ENCODE measurements at places on chromosomes 1 and 21. TPM values are rescaled to one million over a fixed set of nuclear protein-coding genes. Genes with fewer than 3 reads are reported as not detected.

Gene CFHR4
- total RNA-seq, result not detected

Gene VHLL
- total RNA-seq, result not detected

DNA sequence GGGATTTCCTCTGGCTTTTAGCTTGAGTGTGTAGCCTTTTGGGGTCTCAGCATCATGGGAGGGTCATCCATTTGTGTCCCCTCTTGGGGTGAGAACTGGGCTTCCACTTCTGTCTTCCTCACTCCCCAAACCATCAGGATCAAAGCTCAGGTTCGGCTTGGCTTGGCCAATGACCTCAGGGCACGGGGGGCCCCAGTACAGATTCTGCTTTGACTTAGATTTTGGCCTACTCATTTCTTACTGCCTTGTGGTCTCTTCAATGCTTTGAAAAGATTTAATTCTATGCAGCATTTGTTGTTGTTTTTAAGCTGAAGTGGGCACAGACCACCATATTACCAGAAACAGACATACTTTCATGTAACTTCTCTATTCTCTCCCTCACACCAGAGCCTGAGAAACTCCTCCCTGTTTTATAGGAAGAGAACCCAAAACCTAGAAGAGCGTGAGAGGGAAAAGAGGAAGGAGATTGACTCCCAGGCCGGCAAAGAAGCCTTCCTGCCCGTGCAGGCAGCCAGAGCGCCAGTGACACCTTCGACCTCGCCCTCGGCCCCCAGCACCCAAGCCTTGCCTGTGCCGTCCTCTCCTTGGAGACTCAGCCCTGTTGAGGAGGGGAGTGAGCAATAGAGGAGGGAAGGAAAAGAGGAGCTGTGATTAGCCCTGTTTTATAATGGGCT lies 1.9 kb upstream of the S100A3 start:
- no peak for DNase-seq

DNA sequence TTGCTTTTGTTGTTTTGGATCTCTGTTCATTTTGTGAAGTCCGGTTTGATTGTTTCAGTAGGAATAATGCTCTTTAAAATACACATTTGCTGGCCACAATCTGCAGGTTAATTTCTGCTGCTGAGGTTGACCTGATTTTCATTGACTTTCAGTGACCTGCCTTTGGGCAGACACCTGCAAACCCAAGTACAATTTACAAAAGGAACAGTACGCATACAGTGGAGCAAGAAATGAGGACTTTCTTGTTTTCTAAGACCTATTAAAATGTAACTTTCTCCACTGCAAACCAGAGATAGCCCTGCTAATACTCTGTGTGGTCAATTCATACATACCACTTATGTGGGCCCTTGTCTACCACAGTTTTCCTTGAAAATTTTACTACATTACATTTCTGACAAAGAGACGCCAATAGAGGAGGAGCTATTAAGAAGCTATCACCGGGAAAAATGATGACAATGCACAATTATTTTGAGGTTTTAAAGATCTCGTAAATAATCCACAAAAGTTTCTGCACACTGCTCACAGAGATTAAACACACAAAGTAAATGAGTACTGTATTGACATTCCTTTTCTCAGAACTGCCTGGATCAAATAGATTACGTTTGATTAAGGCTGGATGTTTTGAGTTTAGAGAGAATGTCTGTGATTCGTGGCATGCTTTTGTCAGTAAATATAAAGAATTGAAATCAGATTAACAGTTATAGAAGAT lies 141.9 kb downstream of the SDCCAG8 start:
- DNase-seq, result no peak

DNA sequence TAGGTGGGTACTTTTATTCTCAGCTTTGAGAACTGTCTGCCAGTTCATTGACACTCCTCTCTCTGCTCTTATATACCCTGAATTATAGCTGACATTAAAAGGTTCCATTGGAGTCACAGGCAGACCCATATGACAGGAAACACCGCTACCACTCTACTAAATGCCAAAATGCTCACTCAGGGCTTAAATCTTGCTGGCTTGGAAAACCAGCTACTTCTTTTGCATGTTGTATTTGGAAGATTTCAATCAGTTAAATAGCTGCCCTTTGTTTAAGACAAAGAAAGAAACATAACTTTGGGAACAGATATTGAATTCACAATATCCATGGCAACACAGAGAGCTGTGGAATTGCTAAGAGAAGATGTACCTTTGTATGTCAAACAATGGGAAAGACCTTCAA lies 876.5 kb downstream of the USP25 start:
- no peak for DNase-seq

DNA sequence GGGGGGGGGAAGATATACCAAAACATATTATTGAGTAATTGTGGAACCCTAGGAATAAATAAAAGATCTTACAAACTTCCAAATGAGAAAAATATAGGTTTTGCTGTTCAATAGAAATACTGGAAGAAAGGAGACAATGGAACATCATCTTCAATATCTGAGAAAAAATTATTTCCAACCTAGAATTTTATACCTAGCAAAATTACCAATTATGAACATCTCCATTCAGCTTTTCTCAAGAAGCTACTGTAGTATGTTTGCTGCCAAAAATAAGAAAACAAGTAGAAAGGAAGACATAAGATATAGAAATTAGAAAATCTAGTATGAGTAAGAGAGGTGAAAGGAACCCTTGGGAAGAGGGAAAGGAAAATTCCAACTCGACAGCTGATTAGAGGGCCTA lies 84.0 kb downstream of the GPR52 start:
- no peak for DNase-seq

DNA sequence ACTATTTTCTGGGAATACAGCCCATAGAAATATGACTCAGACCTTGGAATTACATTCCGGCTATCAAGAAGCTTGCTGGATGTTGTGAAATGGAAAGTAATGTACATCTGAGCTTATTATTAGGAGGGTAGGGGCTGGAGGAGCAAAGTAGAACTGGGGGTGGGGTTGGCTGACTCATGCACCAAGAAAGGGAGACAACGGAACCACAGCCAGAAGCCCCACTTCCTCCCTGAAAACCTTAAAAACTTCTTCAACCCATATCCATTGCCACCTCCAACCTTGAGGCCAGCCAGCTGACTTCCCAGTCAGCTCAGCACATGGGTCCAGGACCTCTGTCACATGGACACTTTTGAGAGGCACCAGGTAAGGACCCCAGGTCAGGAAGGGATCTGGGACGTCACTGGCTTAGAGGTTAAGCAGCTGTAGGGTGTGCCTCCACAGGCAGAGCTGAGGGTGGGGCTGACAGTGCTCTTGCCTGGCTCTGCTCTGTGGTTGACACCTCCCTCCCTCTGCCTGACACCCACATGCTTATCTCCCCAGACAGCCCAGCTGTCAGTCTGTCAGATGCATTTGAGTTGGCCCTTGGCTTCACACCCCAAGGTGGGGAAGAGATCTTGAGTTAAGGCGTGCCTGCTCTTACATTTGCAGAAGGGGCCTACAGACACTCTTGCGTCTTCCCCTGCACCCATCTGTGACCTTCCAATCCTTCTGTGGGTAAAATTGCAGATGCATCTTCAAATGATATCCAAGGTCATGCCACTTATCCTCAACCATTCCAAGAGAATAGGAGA lies 5.7 kb upstream of the ZNF683 start:
- no peak for DNase-seq

Gene PDPN
- not detected for total RNA-seq

DNA sequence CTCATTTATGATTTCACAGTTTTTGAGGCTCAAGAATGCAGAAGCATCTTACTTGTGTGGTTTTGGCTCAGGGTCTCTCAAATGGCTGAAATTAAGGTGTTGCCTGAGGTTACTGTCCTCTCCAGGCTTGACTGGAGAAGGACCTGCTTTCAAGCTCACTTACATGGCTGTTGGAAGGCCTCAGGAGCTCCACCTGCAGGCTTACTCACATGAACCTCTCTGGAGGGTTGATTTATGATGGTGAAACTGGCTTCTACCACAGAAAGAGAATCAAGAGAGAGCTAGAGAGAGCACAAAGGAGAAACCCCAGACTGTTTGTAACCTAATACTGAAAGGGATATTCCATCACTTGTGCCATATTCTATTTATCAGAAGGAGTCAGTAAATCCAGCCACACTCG lies 6.2 kb upstream of the KCNK2 start:
- peak; percentile 1 for DNase-seq

DNA sequence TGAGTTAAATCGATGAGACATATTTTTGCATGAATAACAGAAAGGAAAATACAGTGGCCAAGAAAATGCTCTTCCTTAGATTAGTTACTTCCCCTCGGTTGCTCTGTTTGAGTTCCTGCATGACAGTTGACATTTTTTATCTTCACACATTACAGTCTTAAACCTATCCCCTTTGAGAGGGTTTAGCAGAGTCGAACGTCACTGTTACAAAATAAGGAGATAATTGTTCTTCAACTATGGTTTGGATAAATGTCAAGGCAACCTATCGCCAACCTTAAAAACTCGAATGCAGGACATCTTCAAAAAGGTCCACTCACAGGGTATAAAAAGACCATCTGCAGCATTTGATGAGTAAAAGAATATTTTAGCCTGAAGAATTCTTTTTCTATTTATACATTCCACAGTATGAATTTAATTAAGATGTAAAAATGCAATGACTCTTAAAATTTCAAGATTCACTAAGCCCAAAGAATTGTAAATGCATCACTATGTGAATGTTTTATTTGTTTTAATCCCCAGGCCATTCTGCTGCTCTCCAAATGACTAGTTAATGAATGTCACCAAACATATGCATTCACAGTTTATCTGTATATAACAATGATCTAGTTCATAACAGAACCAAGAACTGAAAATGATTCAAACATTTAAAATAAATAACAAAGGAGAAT lies 68.9 kb upstream of the COL11A1 start:
- no peak for DNase-seq

DNA sequence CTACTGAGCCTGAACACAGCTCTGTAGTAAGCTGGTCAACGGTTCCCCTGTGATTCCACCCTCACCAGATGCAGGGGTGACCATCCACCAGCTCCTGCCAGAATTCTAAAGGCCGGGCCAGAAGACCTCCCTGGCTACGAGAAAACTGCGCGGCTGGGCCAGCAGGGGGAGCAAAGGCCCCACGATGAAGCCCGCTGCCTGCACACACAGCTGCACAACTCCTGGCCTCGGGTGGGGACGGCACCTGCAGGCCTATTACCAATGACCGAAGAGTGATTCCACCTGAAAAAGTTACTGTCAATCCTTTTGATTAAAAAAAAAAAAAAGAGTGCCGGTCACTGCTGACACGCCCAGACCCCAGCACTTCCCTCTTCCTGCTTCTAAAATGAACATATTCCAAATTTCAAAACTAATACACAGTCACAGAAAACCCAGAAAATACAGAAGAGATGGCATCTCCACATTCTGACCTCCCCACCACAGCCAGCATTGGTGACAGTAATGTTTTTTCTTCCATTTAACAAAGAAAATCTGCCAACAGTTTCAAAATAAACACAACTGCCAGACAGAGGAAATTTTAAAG lies 49.8 kb upstream of the RIPK4 start:
- peak; percentile 82 for DNase-seq

- no peak for DNase-seq
Observed at GRCh38 chr1:216482620-216483019, 59.4 kb upstream of the USH2A start.

Gene S100A7A
- total RNA-seq, result not detected

DNA sequence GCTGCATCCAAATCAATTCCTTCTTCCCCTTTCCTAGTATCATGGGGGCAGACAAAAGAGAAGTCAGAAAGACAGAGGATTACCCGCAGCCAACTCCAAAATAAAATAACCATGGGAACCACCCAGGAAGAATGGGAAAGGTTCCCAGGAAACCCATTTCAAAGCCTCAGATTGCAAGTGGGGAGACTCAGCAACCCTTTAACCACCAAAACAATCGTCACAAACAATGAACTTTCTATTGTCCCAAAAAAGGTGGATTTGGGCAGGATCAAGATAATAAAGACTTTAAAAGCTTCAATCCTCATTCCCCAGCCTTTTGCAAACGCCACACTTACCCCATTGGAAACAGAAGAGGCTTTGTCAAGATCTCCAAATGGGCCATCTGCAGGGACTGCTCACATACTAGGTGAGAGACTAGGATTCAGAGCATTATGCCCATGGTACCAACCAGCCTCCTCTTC lies 5.1 kb downstream of the TIAM1 start:
- DNase-seq, result no peak

- peak; percentile 68 for DNase-seq
Observed at GRCh38 chr1:37930246-37931101, 16.4 kb downstream of the INPP5B start.

DNA sequence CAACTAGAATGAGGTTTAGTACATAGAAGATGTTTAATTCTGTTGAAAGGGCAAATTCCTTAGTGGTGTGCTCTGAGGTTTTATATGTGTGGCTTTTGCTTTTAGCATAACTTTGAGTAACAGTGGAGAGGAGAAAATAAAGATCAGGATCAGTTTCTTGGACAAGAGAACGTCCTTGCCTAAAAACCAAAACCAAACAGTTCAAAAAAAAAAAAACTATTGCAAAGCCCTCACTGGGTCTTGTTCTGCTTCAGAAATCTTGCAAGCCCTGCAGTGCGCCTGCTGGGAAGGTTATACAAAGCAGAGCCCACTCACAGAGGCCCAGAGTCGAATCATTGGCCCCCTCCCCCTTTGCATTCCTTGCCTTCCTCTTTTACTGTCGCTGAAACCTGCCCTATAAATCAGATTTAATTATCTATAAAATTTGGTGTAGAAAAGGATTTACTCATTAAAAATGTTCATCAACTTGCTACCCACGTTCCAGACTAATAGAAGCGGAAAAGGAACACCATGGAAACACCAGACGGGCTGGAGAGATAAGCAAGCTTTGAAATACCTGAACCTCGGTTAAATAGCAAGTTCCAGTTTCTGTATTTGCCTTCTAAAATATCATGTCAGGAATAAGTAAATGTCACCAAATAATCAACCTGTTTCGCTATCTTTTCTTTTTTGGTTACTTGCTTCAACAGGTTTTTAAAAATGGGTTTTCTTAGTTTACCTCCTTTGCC lies 201.6 kb upstream of the PTBP2 start:
- no peak for DNase-seq

GRCh38 chr21:46067505-46068201 lies 30.3 kb upstream of the COL6A2 start:
- no peak for DNase-seq

GRCh38 chr1:208977012-208977411 lies 606.5 kb upstream of the CAMK1G start:
- no peak for DNase-seq

Gene OR2L8
- not detected for total RNA-seq

Gene SHISAL2A
- 0.27 TPM for total RNA-seq

- no peak for DNase-seq
Observed at GRCh38 chr21:45972716-45973474, 8.7 kb upstream of the COL6A1 start.

DNA sequence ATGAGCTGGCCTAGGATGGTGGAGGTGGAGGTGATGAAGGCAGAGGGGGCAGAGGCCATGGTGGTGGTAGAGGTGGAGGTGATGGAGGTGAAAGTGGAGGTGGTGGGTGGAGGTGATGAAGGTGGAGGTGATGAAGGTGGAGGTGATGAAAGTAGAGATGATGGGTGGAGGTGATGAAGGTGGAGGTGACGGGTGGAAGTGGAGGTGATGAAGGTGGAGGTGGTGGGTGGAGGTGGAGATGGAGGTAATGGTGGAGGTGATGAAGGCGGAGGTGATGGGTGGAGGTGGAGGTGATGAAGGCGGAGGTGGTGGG lies 19.7 kb upstream of the NPHP4 start:
- no peak for DNase-seq

- DNase-seq, result no peak
Observed at GRCh38 chr1:118077331-118078045, 107.5 kb downstream of the SPAG17 start.

GRCh38 chr1:54816130-54816529 lies 15.0 kb upstream of the TTC22 start:
- no peak for DNase-seq

- no peak for DNase-seq
Observed at GRCh38 chr1:10217748-10218441, 7.5 kb downstream of the KIF1B start.

Measured in OCI-LY7 (cell line).